ENCODE measurements at places on chromosomes 16 and 17.
A peak's percentile ranks its signal among the peaks of the same experiment; 100 is the strongest.

DNA sequence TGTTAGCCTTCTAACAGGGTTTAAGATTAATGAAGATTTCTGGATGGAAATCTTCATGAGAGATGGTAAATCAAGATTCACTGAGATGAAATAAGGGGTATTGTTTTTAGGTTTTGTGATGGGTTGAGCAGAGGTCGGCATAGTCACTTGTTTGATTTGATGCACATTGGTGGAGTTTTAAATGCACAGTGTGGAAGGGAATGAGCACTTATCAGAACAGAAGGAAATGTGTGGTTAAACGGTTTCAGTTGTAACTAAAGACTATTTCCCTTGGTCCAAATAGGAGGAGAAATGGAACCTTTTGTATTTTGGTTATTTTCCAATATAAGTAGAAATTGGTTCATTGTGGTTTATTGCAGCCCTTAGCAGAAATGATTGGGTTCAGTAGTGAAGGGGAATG is 34.1 kb downstream of the CBFB start:
- no peak for DNase-seq

- no peak for DNase-seq
Measured at GRCh38 chr17:16121915-16122314, 93.4 kb downstream of the NCOR1 start.

GRCh38 chr17:48818361-48818841 is 1.4 kb upstream of the TTLL6 start:
- no peak for DNase-seq

GRCh38 chr16:20940871-20941635 is 40.5 kb downstream of the LYRM1 start:
- no peak for DNase-seq

- DNase-seq, result no peak
Measured at GRCh38 chr17:78117027-78117981, 11.3 kb downstream of the TMC6 start.

- no peak for DNase-seq
Measured at GRCh38 chr17:80846932-80847331, 144.7 kb upstream of the CHMP6 start.

GRCh38 chr16:77690416-77690815 is 31.9 kb upstream of the NUDT7 start:
- no peak for DNase-seq

- DNase-seq, result peak; percentile 66
Measured at GRCh38 chr17:82424001-82424862, 5.8 kb upstream of the OGFOD3 start.

- peak; percentile 32 for DNase-seq
Measured at GRCh38 chr17:75981019-75981615, 2.1 kb downstream of the TEN1 start.

- peak; percentile 80 for DNase-seq
Measured at GRCh38 chr17:29155227-29155965, 24.8 kb downstream of the MYO18A start.

DNA sequence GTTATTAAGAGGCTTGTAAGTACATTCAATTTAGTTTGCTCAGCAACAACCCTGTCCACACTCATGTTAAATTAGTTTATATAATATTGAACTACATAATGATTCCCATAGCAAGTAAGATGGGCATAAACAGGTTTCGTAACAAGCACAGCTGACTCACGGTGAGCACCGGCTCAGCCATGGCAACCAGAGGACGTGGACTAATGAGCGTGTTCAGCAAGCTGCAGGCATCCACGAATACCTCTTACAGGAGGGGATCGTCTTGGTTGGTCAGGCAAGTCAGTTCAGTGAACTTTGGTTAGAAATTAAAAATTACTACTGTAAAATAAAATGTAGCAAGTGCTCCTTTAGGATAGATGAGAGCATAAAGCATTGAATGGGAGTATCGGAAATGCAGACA is 58.4 kb downstream of the ELAC2 start:
- peak; percentile 68 for DNase-seq

Data from GM23248 (cell line).